ENCODE measurements at places on chromosomes 16 and 17.

DNA sequence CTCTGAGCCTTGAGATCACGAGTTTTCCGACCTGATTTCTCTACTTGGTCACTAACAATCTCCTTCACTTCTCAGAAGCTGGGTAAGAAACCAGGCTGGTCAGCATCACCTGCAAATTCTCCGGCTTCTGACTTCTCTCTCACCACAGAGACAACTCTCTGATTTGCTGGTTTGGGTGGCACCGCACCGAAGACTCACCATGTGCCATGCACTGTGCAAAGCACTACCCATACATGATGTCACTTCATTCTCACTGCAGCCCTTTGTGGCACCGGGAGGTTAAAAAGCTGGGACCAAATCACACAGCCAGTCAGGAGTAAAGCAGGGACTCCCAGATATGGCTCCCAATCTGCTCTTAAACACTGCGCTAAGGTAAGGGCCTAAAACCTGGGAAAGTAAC lies 647 bp downstream of the VAC14 start:
- no peak for DNase-seq

GRCh38 chr17:13806092-13806491 lies 204.4 kb upstream of the HS3ST3A1 start:
- DNase-seq: no peak

DNA sequence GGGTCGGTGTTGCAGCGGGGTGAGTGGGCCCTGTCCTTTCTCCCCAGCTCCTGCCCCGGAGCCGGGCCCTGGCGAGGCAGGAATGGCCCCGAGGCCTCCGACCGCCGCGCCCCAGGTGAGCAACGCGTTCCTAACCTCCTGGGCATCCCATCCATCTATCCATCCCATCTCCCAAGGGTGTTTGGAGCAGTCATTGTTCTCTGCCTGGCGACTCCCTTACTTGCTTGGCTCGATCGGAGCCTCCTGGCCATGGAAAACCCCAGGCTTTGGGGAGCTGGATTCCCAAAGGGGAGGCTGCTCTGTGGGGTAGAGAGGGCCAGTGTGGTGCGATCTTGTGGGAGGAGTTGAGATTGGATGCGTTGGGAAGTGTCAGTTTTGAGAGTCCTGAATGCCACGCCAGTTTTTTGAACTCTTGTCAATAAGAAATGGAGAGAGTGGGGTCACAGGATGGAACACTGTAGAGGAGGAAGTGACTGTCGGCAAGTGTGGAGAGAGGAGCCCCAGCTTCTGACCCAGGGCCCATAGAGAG lies 684 bp downstream of the ZFP90 start:
- DNase-seq: no peak

DNA sequence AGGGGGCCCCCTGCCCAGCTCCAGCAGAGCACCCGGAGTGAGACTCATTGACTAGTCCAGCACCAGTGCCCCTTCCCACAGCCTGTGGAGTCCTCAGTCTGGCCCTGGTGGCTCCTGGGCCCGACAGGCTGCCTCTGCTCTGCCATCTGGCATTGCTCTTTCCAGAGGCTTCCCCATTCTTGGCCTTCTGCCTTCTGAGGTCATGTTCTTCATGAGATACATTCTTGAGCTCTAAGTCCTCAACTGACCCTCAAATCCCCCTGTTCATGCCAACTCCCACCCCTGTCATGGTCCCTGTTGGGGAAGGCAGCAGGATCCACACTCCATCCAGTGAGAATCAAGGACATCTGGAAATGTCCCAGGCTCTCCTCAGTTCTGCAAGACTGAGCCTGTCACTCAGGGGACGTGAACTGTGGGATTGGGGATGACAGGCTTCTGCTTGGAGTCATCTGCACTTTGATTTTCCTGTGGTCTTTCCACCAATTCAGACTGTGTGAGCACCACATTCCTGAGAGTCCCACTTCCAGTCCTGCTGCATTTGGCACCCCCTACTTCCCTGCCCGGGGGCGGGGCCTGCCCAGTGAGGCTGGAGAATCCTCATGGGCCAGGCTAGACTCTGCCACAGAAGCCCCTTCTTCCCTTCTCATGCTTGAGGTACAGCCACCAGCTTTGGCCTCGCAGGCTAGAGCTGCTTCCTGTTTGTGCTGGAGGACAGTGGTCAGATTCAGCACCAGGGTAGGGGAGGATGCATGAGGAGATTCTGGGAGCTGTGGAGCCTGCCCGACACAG lies 2.7 kb downstream of the TRPV2 start:
- DNase-seq: no peak

- DNase-seq: no peak
Observed at GRCh38 chr16:1584926-1585484, 26.9 kb downstream of the IFT140 start.
